ENCODE measurements at places on chromosomes 2 and 18.

GRCh38 chr2:128686881-128687555 is 368.4 kb upstream of the HS6ST1 start:
- ATAC-seq = no peak

DNA sequence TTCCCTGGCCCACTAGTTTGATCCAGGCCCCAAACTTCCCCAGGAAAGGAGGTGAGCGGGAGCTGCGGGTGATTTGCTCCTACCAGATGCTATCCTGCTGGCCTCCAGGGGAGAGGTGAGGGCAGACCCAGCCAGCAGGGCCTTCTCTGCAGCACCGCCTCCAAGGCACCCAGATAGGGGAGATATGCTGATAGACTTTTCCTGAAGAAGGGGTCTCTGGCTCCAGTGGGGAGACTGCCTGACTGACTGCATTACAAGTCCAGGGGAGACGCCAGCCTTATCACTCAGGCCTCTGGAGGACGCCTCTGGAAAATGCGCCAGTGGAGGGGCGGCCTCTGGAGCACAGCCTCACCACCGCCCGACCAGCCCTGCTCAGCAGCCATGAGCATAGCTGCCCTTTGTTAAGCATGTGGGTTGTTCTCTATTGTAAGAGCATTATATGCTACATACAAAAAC is 60.6 kb upstream of the SMAD7 start:
- no peak for ATAC-seq

DNA sequence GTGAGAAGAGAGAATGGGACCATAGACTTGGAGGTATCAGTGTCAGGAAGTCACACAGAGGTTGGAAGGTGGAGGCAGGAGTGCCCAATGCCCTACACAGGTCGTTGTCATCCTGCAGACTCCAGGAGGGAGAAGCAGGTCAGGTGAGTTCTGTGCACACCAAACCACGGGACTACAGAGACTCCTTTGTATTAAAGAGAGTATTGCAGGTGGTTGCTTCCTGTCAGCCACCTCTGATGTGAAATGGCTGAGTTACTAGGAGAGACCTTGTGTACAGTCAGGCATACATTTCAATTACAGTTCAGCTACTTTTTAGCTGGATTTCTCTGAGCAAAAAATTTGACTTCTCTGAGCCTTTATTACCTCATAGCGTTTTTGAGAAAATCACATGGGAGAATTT is 51.6 kb downstream of the SPP2 start:
- ATAC-seq = no peak

DNA sequence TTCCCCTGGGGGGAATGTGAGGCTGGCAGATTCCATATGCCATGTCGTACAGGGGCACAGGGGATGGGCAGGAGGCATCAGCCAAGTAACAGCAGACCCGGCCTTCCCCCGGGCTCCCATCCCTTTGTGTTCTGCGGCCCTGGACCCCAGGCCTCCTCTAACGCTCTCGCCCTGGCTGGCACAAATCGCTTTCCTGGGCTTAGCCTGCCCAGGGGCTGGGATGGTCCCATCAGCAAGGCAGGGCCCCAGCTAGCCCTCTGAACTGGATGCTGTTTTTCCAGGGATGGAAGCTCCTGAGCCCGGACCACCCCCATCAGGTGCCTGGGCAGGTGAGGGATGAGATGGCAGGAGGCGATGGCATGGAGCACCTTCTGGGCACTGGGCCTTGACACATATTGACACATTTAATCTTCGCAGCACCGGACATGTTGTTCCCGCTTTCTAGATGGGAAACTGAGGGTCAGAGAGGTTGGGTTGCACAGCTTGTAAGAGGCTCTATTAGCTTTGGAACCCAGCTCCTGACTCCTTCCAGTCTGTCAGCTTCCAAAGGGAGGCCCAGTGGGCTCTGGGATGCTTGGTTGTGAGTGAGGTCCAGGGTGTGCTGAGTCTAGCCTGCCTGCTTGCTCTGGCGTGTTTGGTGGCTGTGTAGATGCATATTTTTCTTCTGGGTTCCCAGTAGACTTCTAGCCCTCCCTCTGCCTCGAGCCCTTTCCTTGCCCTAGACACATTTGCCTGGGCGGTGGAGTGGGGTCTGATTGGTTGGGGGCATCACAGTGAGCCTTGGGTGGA is 40.3 kb downstream of the GLI2 start:
- no peak for ATAC-seq

- ATAC-seq = peak; percentile 72
These were observed 3.4 kb downstream of the NAGK start for GRCh38 chr2:71071681-71072398.

- no peak for ATAC-seq
These were observed 150.9 kb upstream of the SERTAD2 start for GRCh38 chr2:64804651-64805050.

- ATAC-seq = no peak
These were observed 1.4 kb downstream of the IL36RN start for GRCh38 chr2:113060396-113060795.

DNA sequence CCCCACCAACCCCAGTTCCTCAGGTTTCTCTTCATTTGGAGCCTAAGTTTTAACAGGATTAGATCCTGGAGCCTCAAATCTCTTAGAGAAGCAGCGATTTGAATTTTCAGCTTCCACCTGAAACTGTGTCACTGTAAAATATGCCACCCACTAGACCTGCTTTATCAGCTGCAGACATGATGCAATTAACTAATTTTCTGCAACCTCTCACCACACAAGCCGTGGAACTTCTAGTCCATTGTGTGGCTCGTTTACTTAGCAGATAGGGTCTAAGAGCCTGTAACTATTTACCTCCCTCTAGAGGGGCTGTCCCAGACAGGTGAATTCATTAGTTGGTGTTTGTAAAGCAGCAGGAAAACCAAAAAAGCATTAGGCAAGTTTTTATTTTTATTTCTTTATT is 31.6 kb upstream of the FZD5 start:
- no peak for ATAC-seq

DNA sequence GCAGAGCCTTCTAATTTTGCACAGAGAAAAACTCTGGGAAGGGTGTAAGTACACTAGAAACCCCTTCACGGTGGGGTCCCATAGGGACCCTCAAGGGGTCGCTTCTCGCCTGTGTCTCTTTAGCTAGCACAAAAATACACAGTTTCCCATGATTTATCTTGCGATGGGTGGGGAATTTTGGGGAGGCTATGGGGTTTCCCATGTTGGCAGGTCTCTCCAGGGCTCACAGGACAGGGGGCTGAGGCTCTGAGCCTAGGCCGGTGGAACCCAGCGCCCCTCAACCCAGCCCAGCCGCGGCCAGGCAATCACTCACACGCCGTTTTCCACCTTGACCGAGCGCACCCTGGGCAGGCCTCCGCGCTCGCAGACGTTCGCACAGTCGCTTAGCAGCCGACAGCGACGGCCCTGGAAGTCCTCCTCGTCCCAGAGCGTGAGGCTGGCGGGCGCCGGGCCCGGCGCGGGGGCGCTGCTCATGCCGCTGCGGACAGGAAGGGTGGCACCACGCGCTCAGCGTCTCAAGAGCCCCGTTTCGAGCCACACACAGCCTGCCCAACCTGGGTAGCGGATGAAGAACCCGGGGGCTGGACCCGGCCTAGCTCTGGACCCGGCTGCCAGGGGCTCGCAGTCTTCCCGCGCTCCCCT is 398 bp downstream of the CRYBA2 start:
- ATAC-seq = no peak

- no peak for ATAC-seq
These were observed 129.8 kb upstream of the ARL4C start for GRCh38 chr2:234626566-234627130.

GRCh38 chr18:67778016-67778415 is 261.5 kb upstream of the DSEL start:
- no peak for ATAC-seq

DNA sequence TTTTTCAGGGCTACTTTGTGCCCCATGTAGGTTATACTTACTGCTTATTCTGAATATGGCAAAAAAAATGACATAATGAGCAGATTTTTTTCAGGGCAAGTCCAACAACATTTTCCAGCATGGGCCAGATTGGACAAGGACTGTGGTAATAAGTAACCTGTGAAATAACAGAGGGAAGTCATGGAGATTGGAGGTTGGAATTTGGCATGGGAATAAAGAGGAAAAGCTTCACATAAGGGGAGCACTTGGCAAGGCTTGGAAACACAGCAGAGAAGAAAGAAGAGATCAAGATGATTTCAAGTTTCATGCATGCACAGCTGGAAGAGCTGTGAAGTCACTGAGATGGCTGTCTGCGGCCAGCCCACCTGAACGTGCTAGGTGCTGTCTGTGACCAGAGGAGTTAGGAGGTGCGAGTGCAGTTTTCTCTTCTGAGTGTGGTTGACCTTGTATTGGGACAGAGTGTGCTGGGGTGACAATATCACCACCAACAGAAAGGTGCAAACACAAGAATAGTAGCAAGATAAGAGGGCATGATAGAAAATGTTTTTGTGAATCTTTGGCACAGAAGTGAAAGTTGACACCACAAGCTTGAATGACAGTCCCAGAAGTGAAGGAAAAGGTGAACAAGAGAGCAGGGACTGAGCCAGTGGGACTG is 71.1 kb upstream of the DSC1 start:
- no peak for ATAC-seq

DNA sequence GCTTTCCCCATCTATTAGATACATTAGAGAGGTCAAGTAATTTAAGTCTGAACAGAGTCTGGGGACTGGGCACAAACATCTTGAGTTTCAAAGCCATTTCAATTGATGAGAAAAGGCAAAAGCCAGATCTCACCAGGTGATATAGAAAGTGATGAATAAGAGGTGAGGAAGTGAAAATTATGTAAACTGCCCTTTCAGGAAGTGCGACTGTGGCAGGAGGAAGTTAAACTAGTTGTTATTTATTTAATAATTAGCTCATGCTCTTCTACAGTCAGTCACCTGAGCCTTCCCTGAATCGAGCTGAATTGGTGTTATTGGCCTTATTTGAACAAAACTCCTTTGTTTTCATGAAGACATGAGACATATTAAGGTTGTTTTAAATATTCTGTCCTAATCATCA is 115.1 kb downstream of the CDH20 start:
- peak; percentile 75 for ATAC-seq

DNA sequence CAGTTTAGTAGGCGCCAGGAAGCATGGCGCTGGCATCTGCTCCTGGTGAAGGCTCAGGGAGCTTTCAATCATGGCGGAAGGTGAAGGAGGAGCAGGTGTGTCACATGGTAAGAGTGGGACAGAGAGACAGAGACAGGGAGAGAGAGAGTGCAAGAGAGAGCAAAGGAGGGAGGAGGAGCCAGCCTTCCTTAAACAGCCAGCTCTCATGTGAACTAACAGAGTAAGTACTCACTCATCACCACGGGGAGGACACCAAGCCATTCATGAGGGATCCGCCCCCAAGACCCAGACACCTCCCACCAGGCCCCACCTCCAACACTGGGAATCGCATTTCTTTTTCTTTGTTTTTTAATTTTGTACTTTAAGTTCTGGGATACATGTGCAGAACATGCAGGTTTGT is 40.8 kb upstream of the CLASP1 start:
- ATAC-seq = no peak

GRCh38 chr18:56869189-56869777 is 218.1 kb downstream of the WDR7 start:
- ATAC-seq = no peak

- no peak for ATAC-seq
These were observed 17.9 kb downstream of the CDH2 start for GRCh38 chr18:28159055-28159454.

DNA sequence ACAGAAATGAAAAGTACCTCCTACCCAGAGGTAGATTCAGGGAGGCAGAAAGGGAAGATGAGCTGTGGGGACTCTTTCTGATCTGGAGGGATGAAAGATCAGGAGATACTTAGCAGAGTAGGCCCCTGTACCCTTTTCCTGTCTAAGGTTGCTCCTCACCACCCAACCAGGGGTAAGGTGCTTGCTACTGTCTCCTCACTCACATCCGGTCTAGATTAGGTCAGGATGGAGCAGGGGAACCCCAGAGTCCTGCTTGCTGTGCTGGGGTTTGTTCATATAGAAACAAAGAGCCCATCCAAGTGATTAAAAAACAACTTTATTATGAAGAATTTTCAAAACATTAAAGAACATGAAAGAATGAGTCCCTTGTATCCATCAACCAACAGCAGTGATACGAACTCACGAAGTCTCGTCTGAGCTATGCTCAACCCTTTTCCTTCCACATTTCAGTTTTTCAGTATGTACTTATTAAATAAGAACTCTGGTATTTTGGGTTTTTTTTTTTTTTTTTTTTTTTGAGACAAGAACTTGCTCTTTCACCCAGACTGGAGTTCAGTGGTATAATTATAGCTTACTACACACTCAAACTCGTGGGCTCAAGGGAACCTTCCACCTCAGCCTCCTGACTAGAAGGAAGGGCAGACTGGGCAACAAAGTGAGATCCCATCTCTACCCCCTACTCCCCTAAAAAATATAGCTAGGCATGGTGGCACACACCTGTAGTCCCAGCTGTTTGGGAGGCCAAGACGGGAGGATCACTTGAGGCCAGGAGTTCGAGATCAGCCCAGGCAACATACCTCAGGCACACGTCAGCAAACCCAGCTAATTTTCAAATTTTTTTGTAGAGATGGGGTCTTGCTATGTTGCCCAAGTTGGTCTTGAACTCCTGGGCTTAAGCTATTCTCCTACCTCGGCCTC is 28.5 kb upstream of the MCFD2 start:
- ATAC-seq = peak; percentile 68

- no peak for ATAC-seq
These were observed 12.9 kb upstream of the TEX51 start for GRCh38 chr2:126885751-126886210.

DNA sequence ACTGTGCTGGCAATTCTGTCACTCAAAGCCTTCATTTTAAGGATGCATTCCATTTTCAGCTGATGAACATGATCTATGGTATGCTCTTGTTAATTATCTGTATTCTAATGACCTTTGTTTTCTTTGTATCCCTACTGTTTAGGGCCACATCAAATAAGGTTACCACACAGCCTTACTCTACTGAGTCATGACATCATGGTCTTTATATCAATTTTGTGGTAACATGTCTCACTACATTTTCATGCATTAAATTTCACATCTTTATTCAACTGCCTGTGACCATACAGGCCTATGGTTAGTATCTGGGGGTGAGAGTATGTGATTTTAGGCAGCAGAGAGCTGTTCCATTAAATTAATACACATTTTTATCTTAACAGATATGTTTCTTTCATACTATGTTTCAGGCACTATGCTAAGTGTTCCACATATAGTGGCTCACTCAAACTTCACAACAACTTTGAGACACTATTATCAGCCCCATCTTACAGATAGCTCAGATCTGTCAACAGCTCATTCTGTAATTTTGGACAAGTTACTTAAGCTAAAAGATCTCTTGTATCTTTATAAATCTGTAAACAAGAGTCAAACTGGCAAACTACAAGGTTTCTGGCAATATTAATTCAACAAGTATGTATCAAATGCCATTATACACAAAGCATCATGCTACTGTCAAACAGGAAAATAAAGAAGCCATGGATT is 18.0 kb downstream of the LRPPRC start:
- no peak for ATAC-seq

- no peak for ATAC-seq
These were observed 99.0 kb upstream of the SMAD2 start for GRCh38 chr18:48029296-48029986.

GRCh38 chr2:208285853-208286252 is 19.8 kb downstream of the PIKFYVE start:
- no peak for ATAC-seq

GRCh38 chr2:9326975-9327374 is 96.4 kb downstream of the ITGB1BP1 start:
- ATAC-seq = no peak
